ENCODE measurements at places on chromosomes 16 and 17.

GRCh38 chr17:78378225-78379130, at the start of gene PGS1:
Gene PGS1 (plus strand): TSS chr17:78378649. CDS start chr17:78378666, 17 bp downstream.
- DNase-seq, result no peak

DNA sequence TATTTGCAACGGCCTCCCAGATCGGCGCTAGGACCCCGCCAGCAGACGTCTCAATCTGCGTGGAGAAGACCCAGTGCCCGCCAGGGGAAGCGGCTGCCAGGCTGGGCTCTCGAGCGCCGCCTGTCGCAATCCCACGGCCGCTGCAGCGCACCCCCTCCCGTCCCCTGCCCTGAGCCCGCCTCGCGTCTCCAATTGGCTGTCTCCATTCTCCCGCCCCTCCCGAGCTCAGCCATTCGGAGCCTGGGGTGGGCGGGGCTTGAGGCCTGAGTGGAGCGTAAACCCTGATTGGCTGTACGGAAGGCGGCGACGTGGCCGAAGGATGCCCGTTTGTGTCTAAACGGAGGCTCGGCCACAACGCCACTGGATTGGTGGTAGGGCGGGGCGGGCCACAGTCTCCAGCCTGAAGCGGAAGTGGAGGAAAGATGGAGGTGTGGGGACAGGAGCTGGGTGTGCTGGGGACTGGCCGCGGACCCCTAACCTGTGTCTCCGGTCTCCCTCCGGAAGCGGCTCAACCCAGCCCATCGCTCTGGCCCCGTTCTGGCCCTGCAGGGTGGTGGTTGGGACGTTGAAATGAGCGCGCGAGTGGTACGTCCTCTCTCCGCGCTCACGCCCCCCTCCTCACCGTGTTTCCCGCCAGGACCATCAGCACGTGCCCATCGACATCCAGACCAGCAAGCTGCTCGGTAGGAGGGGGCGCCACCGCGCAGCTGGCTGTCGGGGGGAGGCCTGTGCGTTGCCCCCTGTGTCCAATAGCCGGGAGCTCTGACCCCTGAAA, at the start of gene CDK5RAP3:
Gene CDK5RAP3 (plus strand): TSS at position 389 of the 775 bp plus-strand sequence. CDS start 34 bp downstream, at position 423.
- peak; percentile 83 for DNase-seq

- DNase-seq, result no peak
These were observed 18.0 kb downstream of the BMERB1 start for GRCh38 chr16:15452246-15452855.

GRCh38 chr16:25189305-25189704, 27.4 kb upstream of the AQP8 start:
- no peak for DNase-seq

DNA sequence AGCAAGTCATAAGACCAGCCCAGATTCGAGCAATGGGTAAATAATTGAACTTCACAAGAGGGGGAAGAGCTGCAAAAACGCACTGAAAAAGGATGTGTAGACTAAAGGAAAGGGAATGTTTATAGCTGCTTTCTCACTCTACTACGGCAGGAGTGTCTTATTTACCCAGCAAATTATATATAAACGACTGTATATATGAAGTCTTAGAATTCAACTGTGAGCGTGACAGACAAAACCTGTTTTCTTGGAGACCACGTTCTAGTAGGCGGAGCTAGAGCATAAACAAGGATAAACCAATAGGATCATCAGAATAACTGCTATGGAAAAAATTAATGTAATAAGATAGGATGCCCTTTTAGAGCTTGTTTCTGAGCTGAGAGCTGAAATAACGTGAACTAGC, 394.6 kb upstream of the MON1B start:
- no peak for DNase-seq

DNA sequence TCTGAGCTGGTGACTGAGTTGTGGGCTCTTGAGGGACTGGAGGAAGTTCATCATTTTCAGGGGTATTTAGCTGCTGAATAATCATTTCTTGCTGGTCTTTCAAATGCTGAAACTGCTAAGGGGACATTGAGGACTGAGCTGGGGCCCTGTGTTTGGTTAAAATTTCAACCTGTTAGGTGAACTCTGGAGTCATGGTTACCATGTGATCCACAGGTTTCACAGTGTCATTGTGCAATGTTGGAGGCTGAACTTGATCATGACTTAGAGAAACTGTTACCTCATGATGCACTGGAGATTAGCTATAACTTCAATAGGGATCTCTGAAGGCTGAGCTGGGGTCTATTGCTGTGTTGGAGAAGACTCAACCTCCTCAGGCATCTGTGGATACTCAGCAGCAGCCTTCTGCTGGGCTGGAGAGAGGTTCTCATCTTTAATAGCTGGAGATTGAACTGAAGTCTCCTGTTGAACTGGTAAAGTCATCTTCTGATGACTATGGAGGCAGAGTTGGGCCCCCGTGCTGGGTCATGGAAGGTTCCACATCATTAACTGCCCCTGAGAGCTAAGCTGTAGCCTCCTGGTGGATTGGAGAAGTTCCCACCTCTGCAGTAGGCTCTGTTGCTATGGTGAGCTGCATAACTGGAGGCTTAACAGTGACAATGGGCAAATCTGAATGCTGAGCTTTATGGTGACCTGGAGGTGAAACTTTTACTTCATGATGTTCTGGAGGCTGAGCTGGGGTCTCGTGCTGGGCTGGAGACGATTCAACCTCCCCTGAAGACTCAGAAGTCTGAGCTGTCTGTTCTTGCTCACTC, 15.2 kb downstream of the RDM1 start:
- no peak for DNase-seq

- no peak for DNase-seq
These were observed 358.1 kb downstream of the KCNJ2 start for GRCh38 chr17:70527364-70527888.

DNA sequence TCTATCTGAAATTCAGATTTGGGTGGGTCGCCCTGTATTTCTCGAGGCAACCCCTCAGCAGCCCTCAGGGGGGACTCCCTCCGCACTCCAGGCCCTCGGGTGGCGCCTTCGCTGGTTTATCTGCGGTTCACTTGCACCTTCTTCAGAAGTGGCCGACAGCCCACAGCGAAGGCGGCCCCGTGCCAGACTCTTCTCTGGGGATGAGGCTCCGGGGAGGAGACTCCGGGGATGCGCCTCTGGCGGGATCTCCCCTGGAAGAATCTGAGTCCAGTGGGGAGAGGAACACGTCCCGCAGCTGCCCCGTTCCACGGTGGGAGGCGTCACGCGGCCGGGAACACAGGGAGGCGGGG, 63.9 kb upstream of the DNAJA2 start:
- no peak for DNase-seq

DNA sequence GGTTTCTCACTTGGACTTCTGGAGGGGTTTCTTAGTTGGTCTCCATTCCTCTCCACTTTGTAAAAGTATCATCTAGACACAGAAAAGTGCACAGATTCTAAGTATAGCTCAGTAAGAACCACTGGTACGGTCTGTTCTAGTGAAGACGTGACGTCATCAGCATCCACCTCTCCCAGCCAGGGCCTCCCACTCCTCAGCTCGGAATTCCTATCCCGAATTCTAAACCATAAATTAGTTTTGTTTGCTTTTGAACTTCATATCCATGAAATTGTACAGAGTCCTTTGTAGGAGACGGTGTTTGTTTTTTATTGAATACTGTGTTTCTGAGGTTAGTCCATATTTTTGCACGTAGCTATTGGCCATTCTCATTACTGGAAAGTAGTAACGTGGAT, 25.5 kb downstream of the FOXK2 start:
- no peak for DNase-seq
